ENCODE measurements at places on chromosomes 11 and 22. TPM values are rescaled to one million over a fixed set of nuclear protein-coding genes. Genes with fewer than 3 reads are reported as not detected.

Gene OR10D3
- not detected for total RNA-seq

GRCh38 chr11:69398529-69399492 is 82.7 kb upstream of the LINC01488 start:
- H3K36me3 ChIP-seq = no peaks in the 10 kb centered on the region
- H3K27me3 ChIP-seq = no peaks in the 10 kb centered on the region
- no peaks in the 10 kb centered on the region for H3K4me1 ChIP-seq
- no peak overlapping the region for H3K27ac ChIP-seq
- no peak for DNase-seq

DNA sequence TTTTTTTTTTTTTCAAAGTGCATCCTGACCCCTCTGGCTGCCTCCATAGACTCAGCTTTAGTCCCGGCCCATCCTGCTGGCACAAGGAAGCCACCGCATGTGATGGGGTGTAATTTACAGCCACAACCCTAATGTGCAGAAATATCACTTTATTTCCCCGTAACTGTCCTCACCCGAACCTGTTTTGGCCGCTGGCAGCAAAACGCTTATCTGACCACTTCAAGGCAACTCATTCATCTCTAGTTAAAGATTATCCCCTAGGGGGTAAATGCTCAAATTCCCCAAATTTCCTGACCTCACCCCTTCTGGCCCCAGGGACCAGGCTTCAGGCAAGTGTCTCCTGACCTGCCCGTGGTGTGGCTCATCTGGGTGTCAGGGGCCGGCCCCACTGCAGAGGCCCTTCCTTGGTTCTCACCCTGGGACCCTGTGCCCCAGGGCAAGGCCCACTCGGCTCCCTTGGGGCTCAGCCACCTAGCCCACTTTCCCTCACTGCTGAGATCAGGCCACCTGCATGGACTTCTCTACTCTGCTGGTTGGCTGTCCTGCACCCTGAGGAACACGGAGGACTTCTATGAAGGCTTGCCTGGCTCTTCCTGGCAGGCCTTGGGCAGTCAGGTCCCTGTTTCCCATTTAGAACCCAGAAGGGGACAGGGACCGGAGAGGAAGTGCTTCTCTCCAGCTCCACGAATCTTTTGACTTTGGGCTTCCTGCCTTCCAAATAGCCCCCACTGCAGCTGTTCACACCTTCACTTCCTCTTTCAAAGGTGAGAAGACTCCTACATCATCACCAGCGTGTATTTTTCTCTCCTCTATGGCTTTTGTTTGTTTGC is 53.3 kb downstream of the WNT11 start:
- no peaks in the 10 kb centered on the region for H3K27me3 ChIP-seq
- no peak overlapping the region for H3K27ac ChIP-seq
- peaks cover 11% of the 10 kb centered on the region for H3K4me1 ChIP-seq
- H3K36me3 ChIP-seq = no peaks in the 10 kb centered on the region

DNA sequence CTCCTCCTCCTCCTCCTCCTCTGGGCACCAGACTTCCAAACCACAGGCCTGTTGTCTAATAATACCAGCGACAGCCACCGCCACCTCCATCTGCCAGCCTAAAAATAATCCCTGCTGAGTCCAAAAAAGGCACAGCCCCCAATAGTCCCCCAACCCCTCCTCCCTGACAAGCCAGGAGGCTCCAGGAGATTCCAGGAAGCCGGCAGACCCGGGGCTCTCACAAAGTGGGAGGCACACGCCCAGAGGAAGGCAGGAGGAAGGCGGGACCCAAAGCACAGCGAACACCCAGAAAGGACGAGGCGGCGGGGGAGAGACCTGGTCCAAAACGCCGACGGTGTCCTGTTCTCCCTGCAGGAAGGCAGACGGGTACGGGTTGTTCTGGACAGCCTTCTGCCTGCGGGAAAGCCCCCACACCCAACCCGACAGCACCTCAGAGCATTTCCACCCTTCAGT is 5.9 kb downstream of the IGSF9B start:
- H3K27me3 ChIP-seq = peaks cover 17% of the 10 kb centered on the region
- peaks cover 40% of the 10 kb centered on the region for H3K4me1 ChIP-seq
- no peak overlapping the region for H3K27ac ChIP-seq

DNA sequence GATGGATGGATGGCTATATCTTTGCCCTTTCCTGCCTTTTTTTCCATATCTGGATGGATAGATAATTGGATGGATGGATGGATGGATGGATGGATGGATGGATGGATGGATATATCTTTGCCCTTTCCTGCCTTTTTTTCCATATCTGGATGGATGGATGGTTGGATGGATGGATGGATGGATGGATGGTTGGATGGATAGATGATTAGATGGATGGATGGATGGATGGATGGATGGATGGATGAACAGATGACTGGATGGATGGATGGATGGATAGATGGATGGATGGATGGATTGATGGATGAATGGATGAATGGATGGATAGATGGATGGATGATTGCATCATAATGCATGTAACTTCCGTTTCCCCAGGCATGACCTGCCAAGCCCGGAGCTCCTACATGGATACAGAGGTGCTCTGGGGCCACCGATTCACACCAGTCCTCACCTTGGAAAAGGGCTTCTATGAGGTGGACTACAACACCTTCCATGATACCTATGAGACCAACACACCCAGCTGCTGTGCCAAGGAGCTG is 24.9 kb downstream of the KCNJ5 start:
- H3K27ac ChIP-seq = no peak overlapping the region
- no peaks in the 10 kb centered on the region for H3K4me1 ChIP-seq
- H3K27me3 ChIP-seq = no peaks in the 10 kb centered on the region
- no peaks in the 10 kb centered on the region for H3K36me3 ChIP-seq
- no peak for DNase-seq

Data from CD4-positive, CD25-positive, alpha-beta regulatory T cell (primary cell).